ENCODE measurements at places on chromosomes 6 and 20. TPM values are rescaled to one million over a fixed set of nuclear protein-coding genes. Genes with fewer than 3 reads are reported as not detected.

CNKSR3 gene
- 25.0 TPM for total RNA-seq

BMP7 gene
- 62.6 TPM for total RNA-seq

VIP gene
- total RNA-seq, result 0.23 TPM

PSMB8 gene
- 23.8 TPM for total RNA-seq

STX11 gene
- 6.8 TPM for total RNA-seq

C6orf52 gene
- total RNA-seq, result 0.47 TPM

ZNF831 gene
- total RNA-seq, result 0.35 TPM

PGC gene
- 0.18 TPM for total RNA-seq

PRDM1 gene
- total RNA-seq, result 3.7 TPM

MC3R gene
- not detected for total RNA-seq

C20orf144 gene
- total RNA-seq, result not detected

SRPK1 gene
- 39.8 TPM for total RNA-seq

KCNQ5 gene
- 2.0 TPM for total RNA-seq

SLC26A8 gene
- 0.29 TPM for total RNA-seq

DEFB115 gene
- not detected for total RNA-seq

BPIFB4 gene
- total RNA-seq, result not detected

ABHD16B gene
- total RNA-seq, result not detected
